ENCODE measurements at places on chromosomes 11 and 22.

- DNase-seq, result no peak
Observed at GRCh38 chr11:121829159-121829643, 286.8 kb downstream of the BLID start.

DNA sequence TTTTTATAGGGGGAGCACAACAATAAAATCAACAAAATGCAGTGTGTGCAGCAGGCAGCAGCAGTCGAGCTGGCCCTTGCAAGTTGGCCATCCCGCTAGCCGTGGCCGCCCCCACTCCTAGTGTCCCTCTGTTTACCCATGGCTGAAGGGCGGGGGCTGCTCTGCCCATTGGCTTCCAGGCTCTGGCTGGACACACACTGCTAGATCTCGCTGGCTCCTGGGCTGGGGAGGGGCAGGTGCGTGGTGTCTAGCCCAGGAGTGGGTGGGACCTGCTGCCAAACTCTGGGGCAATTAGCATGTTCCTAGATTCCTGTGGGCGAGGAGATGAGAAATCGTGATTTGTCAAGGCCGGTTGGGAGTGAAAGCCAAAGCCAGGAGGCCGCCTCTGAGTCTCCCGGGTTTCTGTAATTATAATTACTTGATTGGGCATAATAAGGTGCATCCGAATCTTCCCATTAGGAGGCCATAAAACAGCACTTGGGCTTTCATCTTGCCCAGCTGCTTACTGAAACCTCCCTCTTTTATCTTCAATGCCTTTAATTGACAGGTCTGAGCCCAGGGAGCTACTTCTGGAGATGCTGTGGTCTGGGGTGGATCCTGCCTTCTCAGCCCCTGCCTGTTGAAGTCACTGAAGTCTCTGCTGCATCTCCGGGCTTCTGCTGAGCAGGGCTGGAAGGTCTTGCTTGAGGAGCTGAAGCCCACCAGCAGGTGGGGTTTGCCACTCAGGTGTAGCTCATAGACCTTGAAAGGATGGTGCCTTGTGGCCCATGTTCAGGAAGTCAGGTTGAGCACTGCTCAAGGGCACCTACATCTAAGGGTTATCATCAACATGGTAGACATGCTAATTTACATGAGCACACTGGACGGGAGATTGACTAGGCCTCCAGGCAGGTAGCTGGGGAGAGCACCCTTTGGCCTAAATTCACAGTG is 44.5 kb upstream of the DKK3 start:
- no peak for DNase-seq

DNA sequence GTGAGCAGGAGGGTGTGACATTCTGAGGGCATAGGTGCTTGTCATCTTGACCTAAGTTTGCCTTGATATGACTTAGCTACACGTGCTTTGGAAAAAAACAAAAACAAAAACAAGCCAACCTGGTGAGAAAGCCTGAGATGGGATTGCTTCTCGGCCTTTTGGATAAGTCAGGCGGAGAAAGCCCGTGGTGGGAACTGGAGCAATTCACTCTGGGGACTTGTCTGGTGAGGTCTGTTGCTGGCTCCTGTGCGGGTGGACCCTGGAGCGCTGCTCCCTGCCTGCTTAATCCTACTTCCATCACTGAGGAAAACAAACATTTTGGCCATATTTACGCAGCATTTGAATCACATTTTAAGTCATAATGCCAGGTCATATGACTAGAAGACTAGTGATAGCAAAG is 100.3 kb downstream of the SNX19 start:
- peak; percentile 31 for DNase-seq

DNA sequence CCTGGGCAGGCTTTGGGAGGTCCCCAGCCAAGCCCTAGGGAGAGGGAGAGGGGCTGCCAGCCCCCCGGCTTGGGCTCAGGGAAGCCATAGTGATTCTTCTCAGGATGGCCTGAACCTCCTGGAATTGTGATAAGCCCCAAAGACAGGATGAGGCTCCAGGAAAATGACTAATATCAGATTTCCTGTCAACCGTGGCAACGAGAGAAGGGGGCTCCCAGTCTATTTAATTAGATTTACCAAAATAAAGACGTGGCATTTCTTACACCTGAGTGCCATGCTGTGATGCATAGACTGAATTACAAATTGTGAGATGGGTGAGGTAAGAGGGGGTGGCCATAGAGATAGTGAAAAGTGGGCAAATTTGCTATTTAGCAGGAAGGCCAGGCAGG is 20.4 kb downstream of the SERPINH1 start:
- no peak for DNase-seq

DNA sequence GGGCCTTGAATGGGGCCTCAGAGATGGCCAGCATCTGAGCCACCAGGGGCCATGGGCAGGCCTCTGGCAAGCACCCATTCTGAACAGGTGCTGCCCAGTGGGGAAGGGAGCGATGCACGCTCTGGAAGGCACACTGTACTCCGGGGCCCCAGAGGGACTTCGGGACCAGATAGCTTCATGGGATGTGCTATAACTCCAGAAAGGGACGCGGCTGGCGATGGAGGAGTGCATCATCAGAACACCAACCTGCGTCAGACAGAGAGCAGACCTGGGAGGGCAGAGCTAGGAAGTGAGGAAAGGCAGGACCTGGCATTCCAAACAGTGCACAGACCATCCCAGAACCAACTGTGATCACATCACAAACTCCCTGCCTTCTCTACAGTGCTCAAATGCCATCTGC is 16.8 kb downstream of the DGCR2 start:
- peak; percentile 49 for DNase-seq

DNA sequence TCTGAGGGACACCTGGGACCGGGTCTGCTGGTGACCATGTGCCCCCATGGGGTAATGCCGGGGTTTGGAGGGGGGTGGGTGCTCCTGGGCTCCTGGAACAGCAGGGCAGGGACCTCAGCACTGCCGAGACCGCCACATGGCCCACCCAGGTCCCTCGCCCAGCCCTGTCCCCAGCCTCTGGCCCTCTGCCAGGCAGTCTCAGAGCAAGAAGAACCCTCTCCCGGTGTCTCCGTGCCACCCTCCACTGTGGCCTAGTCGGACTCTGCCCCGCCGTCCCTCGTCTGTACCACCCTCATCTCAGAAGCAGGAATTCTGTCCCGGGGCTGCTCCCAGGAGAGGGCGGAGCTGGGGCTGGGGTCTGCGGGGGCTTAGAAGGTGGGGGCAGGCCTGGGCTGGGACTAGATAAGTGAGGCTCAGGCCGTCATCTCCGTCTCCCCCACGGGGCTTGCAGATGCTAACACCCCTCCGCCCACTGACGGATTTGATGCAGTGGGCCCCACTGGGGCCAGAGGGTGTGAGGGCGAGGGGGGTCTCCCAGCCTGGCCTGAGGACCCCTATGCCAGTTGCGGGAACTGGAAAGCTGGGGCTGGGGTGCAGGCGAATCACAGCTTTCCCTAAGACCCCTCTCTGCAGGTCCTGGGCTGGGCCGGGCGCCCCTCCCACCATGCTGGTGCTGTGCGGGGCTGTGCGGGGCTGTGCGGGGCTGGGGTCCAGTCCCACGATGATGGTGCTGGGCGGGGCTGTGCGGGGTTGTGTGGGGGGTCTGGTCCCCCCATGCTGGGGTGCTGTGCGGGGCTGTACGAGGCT is 1.1 kb downstream of the MUC5AC start:
- peak; percentile 60 for DNase-seq

All from left forelimb (tissue), 1 donor.